ENCODE measurements at places on chromosomes 2 and 18.

GRCh38 chr2:200189964-200190363, 116.5 kb upstream of the SPATS2L start:
- no peak for DNase-seq

- no peak for DNase-seq
Measured at GRCh38 chr18:79093986-79094385, 24.8 kb downstream of the ATP9B start.

DNA sequence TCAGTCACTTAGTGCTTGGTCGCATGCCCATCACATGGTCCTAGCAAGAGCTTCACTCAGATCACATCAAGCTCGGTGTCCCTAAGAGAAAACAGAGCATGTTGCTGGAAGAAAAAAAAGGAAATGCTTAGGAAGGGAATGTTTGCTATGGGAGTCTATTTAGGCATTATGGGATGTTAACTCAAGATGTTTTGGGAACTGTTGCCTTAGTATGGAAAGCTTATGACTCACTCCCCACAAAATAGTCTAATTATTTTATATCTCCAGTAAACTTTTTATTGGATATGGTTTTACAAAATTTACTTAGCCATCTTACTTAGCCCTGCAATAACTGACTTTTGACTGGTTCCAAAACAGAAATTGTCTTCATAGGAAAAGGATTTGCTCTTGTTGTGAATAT, 439.5 kb upstream of the ZEB2 start:
- DNase-seq, result no peak

- DNase-seq, result no peak
Measured at GRCh38 chr2:97693476-97693875, 19.9 kb upstream of the ZAP70 start.

- DNase-seq, result peak; percentile 71
Measured at GRCh38 chr2:218781691-218782527, at the start of gene CYP27A1. Gene CYP27A1, plus strand, starts transcription at chr2:218782147. Its CDS starts 36 bp downstream, at chr2:218782183.

DNA sequence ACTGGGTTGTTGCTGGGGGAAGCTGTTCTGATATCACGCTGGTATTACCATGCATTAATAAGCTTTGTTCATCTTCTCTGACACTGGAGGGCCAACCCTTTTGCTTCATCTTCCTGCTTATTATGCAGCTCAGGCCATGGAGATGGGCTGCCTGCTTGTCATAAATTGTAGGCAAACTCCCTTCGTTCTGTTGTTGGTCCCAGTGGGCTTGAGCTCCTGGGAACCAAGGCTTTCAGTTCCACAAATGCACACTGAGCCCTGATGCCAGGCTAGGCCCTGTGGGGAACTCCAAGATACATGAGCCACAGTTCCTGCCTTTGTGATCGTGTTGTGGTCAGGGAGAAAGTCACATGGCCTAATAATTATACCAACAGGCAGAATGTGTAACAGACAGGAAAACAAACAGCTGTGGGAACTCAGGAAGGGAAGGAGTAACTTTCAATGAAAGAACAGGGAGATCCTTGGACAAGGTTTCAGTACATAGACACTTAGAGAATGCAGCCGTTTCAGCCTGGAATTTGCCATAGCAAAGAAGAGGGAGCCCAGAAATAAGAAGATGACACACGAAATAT, 49.0 kb upstream of the BCL2L11 start:
- DNase-seq, result no peak

- peak; percentile 1 for DNase-seq
Measured at GRCh38 chr2:188130317-188130716, 161.4 kb upstream of the GULP1 start.

- DNase-seq, result no peak
Measured at GRCh38 chr2:69619725-69620124, 23.8 kb downstream of the AAK1 start.

DNA sequence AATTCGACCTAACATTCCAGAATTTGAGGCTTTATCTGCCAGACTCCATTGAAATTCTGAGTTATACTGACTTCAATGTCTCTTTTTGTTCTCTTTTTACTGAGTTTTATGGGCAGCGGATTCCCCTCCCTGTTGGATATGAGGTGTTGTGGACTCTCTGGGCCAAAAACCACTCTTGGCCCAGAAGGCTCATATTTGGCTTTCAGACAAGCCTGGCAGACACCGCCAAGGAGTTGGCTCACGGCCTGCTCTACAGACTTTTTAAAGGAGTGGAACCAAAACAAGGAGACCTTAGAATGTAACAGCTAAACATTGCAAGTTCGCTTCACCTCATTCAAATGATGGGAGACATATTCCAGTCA, 206.4 kb upstream of the NCKAP5 start:
- no peak for DNase-seq

DNA sequence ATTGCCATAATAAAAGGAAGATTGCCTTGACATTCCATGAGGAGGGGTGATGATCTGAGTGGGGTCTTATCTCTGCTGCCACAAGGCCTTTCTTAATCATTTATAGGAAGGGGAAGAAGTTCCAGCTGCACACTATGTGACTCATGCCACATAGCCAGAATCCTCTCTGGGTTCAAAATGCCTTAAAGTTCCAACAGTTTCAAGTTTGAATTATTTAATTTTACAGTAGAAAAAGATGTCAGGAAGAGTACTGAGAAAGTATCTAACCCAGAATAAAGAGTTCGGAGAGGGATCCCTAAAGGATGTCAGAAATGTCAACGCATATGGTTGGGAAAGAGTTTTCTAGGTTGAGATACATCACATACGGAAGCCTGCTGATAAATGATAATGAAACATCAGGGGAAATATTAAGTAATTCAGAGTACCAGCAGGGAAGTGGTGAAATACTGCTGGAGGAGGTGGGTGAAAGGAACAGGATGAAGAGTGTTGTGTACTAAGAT, 999.9 kb downstream of the TSN start:
- DNase-seq, result no peak

DNA sequence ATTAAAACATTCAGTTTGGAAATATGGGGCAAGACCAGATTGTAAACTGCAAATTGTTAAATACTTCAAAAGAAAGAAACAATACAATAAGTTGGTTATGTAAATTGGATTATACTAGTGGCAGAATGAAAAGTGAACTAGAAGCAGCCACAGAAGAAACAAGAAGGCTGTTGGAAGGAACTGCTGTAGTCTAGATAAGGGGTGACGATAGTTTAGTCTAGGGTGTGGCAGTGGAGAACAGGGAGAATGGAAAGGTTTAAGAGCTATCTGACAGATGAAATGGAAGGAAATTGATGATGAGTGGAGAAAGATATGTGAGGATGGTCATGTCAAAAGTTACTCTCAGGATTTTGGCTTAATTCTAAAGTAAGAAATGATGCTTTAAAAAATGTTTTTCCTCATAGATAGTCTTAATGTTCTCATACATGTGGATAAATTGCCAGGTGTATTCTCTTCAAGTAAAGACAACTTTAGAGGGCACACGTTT, 179.7 kb downstream of the GPD2 start:
- no peak for DNase-seq

DNA sequence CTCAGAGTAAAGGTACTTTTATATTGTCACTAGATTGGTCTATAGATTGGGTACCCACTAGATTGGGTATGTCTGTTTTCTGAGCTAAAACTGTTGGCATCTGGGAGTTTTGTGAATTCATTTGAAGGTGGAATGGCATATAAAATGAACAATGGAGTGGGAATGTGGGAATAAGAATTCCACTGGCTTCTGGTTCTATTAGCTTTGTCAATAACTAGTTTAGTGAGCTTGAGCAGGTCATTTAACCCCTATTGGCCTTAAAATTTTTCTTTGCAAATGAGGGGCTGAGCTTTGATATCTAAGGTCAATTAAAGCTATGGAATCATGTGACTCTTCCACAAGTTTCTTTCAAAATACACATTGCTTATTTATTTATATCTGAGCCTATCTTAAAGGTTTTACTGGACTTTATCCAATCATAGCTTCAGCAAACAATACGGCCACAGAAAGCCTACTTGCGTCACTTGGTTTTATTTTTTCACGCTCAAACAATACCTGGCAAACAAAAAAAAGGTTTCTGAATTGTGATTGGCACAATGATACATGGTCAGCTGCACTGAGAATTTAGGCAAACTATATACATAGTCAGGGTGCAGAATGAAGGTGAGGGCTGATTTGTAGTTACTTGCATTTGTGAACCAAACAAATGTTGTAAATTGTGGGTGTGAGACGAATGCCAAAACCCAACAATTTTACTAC, 28.8 kb upstream of the ITPRID2 start:
- no peak for DNase-seq

GRCh38 chr2:201448701-201449100, 2.6 kb downstream of the TRAK2 start:
- no peak for DNase-seq

GRCh38 chr2:65300761-65301711, 73.4 kb downstream of the ACTR2 start:
- peak; percentile 47 for DNase-seq

DNA sequence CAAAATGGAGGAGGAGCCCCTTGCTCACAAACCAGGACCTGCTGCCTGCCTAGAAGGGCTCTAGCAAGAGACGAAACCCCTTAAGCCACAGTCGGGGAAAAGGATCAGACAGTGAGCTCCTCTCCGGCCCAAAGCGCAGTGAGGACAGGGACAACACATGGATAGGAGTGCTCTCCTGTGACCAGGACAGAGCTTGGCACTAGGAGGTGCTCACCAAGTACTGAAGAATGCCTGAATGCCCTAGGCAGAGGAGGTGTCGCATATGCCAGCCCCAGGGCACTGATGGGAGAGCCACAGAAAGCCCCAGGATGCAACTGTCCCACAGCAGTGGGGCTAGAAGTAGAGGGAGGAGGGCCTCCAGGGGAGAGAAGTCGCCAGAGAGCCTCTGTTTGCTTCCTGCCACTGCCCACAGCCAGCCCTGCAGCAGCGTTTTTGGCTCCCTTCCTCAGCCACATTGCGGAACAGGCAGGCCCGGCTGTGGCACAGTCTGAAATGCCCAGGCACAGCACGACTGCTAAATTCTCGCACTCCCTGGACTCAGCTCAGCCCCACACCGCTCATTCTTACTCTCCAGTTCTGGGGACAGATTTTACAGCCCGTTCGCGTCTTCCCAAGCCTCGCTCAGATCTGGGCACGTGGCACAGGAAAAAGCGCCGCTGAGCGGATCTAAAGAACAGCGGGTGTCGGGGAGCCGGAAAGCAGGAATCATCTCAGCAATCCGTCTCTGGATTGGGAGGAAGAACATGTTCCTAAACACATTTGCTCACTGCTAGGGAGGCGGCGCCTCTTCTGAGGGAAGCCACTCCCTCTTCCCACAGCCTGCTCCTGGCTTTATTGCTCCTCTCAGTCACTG, 98.7 kb upstream of the POU3F3 start:
- DNase-seq, result no peak

DNA sequence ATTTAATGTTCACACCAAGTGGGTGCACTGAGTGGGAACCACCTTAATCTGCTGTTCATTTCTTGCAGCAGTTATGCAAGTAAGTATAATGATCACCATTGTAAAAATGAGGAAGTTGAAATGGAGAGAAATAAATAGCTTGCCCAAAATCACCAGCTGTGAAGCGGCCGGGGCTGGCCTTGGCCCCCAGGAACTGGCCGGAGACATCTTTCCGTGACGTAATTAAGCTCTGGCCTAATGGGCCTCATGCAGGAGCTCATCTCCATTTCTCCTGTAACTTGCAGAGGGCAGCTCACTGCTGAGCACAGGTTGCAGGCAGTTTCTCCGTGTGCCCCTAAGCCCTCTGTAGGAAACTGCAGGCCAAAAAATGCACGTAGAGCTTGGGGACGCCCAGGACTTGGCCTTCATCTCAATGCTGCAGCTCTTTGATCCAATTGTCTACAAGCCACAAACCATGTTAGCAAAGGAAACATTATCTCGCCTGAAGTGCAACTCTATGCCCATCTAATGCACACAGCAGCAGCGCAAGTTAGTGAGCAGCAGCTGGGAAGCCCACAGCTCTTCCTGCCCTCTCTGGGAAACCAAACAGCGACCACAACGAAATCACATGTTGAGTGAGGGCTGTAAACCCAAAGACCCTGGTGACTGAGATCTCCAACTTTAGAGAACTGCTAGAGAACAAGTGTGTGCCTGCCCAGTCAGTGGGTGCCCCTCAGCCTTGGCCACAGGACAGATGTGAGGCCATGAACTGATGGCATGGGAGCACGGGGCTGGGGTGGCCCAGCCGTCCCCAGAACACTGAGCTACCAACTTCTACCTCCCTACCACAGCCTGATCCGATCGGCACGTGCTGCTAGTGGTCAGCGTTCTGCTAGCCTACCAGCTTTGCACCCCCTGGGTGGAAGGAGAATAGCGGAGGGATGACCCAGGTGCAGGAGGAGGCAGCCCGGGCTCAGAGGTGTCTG, 28.8 kb downstream of the APCDD1 start:
- no peak for DNase-seq

- DNase-seq, result peak; percentile 13
Measured at GRCh38 chr18:23871410-23871809, 143.1 kb upstream of the TTC39C start.

GRCh38 chr2:75498907-75499306, 61.8 kb downstream of the EVA1A start:
- DNase-seq, result no peak

DNA sequence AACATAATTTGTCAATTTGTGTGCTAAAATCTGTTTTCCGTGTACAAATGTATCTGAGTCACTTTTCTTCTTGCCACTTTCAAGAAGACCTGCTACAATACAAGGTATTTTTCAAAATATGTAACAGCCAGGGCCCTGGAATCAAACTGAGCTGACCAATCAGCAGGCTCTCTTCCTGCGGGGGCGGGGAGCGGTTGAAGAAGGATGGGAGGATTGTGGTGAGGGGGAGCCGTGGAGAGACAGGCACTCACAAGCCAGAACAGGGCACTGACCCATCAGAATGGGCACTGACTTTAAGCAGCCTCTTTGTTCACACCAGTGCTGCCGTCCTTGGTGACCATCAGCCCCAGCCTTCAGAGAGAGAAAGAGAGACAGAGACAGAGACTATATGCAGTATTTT, 40.6 kb upstream of the CCNYL1 start:
- DNase-seq, result peak; percentile 14

GRCh38 chr2:222813177-222813843, 47.5 kb upstream of the ACSL3 start:
- DNase-seq, result no peak

- DNase-seq, result peak; percentile 64
Measured at GRCh38 chr2:157246765-157247407, 10.6 kb upstream of the GALNT5 start.

DNA sequence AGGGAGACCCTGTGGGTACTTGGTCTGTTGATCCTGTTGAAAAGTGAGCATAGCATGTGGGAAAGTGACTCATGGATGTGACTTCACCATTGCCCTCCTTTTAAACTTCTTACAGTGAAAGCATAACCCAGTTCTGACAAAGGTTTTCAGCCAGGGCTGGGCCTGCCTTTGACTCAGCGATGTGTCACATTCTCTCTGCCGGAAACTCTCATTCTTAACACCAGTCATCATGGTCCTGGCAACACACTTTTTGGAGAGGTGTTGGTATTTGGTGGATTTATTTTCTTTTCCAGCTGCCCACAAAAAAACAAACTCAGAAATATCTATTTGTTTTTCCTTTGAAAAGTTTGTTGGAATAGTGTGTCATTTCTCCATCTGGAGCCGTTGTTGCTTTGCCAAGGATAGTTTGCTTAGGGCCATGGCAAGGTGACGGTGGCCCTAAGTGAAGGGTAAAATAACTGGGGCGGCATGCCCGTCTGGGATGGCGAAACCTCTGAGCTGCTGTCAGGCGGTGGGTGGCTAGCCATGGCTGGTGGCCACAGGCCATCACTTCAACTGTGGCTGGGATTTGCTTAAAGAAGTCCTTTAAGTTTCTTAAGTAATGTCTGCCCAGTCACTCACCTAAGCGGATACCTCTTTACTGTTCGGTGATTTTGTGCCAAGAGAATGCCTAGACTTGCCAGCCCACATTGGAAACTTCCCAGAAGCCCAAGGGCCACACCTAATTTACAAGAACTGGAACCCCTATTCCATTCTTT, 123.3 kb downstream of the LTBP1 start:
- DNase-seq, result no peak

Data from neural progenitor cell (in vitro differentiated cells).